Esophagus muscularis mucosa (tissue), 4 donors: ENCODE measurements at places on chromosomes 5 and 9.

GRCh38 chr5:14086261-14086660 lies 56.9 kb upstream of the TRIO start:
- DNase-seq, result no peak

DNA sequence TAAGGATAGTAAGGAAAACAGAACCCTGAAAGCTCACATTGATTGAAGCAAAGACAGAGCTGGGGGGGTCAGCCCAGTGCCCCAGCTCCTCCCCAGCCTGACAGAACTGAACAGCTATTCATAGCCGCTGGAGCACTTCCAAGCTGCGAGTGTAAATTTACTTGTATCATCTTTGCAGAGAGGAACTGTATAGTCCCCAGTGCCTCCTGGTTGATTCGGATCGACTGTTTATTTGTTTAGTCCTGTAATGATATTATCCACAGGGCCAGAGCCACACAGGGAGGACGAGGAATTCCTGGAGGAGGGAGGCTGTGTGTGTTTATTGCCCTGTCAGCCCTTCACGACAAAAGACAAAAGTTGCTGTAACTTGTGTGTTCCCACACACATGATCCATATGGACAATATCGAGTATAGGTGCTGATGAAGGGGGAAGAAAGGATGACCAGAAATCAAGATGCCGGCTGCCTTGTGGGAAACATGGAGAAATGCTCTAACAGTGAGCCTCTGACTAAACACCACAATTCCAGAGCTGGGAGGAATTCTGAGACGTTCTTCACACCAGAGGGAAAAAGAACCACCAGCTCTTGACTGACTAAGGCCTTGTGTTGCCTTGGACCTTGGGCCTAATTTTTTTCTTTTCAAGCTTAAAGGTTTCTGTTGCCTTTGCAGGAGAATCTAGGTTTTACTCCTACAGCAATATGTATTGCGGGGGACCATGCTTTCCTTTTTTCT lies 31.1 kb downstream of the FOXD1 start:
- DNase-seq, result no peak

- no peak for DNase-seq
These were observed 56.5 kb downstream of the XRCC4 start for GRCh38 chr5:83133797-83134196.

GRCh38 chr9:100443781-100444768 lies 17.1 kb downstream of the MSANTD3 start:
- no peak for DNase-seq

GRCh38 chr9:113380869-113381378 lies 4.1 kb upstream of the HDHD3 start:
- DNase-seq, result no peak

DNA sequence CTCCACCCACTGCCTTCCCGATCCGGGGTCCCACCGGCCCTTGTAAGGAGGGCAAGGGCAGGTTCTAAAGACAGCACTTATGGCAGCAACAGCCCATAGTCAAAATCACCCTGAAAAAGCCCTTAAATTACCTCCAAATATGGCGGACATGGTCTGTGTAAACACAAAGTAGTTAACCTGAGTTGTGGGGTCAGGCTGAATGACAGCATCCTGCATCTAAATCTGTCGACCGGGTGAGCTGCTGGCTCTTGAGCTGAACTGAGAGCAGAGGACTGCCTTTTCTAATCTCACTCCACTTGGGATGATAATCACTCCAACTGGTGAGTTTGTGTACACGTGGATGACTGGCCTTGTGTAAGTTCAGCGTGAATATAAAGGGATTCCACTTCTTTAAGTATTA lies 249.6 kb downstream of the DENND1A start:
- DNase-seq, result no peak

DNA sequence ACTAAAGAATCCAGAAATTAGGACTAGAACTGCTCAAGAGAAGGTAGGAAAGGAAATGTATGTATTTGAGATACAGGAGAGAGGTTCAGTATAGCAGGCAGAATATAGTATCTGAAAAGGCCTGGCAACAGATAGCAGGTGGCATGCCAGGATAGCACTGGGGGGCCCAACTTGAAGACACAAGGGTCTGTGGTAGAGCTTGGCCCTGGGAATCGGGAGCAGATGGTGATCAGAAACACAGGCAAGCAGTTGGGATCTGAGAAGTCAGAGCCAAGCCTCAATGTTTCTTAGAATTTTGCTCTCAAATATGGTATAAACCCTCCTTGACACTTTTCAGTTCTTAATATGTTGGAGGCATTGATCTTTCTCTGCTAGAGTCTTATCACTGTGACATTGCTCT lies 499.8 kb upstream of the CD180 start:
- no peak for DNase-seq

GRCh38 chr5:84831701-84832100 lies 447.0 kb upstream of the EDIL3 start:
- DNase-seq, result no peak

GRCh38 chr9:120383611-120383998 lies 196.4 kb downstream of the CDK5RAP2 start:
- no peak for DNase-seq

GRCh38 chr9:125538092-125538473 lies 168.9 kb downstream of the MAPKAP1 start:
- peak; percentile 34 for DNase-seq
